RPMI8226 (cell line): ENCODE measurements at places on chromosomes 3 and 15.

DNA sequence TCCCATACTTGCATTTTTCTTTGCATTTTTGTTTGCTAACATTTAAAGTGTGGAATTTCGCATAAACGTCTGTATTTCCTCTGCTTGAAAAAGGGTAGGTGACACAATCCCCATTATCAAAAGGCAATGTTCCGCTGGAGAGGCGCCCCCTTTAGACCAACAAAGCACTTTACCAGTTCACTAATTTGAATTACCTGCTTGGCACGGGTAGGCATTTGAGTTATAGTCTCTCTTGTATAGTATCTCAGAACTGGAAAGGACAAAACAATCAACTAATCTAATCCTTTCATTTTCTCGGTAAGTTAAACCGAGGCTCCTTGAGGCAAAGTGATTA is 775 bp upstream of the CCDC39 start:
- DNase-seq: peak; percentile 84

GRCh38 chr3:190557296-190557695 is 43.4 kb downstream of the IL1RAP start:
- DNase-seq: no peak

DNA sequence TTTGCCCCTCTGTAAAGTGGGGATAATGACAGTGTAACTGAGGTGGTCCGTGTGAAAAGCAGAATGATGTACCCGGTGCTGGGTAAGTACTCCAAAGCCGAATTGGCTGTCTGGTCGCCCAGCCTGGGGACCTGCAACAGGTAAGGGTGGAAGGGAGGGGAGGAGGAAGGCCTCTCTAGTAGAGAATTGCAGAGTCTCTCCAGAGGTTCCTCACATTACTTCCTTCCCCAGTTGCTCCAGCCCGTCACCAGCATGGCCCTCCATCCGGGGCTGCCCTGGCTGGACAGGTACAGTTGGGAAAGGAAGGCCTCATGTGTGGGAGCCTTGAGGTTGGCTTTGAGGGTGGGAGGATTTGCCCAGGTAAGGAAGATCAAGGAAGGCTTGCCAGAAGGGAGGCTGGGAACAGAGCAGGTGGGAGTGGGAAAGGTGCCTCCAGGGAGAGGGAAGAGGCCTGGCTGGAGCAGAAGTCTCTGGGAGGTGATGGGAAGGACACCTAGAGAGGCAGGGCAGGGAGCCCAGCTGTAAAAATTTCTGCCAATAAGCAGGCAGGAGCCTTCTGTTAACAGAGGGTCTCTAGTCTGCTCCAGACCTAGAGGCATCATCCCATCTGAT is 1.7 kb upstream of the PSTPIP1 start:
- no peak for DNase-seq

GRCh38 chr15:61070111-61070901 is 158.8 kb downstream of the RORA start:
- no peak for DNase-seq

DNA sequence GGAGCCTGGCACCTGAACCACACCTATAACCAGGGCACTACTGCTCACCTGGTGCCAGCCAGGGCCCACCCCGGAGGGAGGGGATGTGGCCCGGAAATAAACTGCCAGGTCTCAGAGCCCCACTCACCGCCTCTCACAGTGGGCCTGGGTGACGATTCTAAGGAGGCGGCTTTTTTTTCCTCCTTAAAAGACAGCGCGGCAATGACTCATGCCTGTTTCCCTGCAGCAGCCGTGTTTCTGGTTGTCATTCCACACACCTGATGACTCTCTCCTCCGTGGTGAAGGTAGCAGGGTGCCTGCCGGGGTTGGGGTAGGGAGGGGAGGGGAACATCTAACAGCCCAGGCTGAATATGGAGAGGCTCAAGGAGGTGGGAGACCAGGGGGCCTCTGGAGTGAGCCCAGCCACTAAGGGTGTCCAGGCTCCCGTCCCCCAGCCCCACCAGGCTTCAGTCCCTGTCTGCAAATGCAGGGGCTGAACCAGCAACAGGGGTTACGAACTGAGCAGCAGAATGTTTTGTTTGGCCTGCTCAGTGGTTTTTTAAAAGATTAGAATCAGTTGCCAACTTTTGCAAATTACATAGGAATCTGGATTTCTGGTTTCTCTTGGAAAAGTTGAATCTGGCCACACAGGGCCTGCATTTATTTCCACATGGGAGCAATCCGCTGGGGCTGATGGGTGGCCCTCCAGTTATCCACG is 127.3 kb upstream of the LINGO1 start:
- DNase-seq: no peak

GRCh38 chr3:112395181-112395895 is 62.4 kb downstream of the CD200 start:
- no peak for DNase-seq

DNA sequence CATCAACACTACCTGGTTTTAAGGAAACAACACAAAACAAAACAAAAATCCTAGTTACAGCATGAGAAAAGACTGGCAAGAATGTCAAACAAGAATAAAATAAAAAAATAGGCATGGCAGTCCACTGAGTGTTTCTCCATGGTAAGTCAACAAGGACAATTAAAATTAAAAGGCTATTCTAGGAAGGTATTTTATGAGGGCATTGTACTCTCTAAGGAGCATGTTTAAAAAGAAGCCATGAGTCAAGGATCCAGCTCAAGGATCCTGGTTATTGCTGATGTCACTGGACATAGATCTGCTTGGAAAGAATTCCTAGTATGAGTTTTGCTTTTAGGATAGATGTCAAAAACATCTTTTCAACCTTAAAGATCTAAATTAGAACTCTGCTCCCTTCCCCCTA is 106.7 kb downstream of the MYO5A start:
- no peak for DNase-seq

DNA sequence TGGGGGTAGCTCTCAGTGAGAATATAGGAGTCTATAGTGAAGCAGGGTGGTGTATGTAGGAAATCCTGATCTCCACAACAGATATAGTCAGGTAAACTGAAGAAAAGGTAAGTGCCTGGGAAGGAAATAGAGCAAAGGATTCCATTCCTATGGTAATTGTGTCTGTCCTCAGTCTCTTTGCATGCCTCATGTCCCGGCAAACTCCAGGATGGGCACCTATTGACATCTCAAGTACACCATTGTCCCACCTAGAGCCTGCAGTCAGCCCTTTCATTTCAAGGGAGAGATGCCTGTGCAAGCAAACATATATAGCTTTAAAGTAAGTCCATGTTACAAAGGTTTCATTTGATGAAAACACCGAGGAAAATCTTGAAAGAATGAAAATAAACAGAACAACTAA is 257.7 kb upstream of the AZI2 start:
- DNase-seq: no peak

GRCh38 chr3:90031121-90031520 is 923.7 kb downstream of the EPHA3 start:
- no peak for DNase-seq

- DNase-seq: peak; percentile 28
These were observed 34.9 kb downstream of the DCLK3 start for GRCh38 chr3:36729204-36730056.

GRCh38 chr15:100308213-100308600 is 33.6 kb downstream of the ADAMTS17 start:
- no peak for DNase-seq

DNA sequence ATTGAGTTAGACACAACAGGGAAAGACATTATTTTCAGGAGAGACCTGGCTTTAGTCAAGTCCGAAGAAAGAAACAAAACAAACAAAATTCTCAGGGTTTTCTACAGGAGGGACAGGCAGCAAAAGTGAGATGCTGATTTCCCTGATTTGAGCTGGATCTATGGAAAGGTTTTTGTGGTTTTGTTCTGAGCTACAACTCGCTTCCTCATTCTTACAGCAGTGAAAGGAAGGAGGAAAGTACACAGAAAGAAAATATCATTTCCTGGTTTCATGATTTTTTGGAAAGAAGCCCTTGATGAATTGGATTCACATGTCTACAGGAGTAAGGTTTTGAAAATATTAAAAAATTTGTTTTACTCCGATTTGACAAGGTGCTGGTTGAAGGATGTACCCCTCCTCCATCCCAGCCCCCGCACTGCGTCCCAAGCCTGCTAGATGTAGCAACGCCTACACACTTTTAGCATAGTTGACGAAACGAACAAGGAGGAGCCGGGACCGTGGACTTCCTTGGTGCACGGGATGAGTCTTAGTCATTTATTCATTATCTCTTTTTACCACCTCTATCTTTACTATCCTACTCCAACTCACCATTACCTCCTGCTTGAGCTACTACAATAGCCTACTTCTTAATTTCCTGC is 10.8 kb downstream of the PRICKLE2 start:
- DNase-seq: no peak
